ENCODE measurements at places on chromosomes 7 and 10.

DNA sequence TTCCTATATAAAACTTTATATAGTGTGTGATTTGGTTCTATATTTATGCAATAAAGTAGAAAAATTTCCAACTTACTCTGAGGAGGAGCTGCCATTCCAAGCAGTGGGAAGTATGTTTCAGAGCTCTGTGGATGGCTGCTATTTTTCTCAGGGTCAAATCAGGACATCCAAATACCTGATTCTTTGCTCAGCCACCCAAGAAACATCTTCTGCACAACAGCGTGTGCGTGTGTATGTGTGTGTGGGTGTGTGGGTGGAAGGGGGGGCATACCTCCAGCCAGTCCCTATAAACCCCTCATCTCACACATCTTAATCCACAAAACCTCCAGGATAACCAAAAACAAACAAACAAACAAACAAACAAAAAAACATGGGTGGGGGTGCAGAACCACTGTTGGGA, 66.3 kb upstream of the EMX2 start:
- DNase-seq, result no peak

DNA sequence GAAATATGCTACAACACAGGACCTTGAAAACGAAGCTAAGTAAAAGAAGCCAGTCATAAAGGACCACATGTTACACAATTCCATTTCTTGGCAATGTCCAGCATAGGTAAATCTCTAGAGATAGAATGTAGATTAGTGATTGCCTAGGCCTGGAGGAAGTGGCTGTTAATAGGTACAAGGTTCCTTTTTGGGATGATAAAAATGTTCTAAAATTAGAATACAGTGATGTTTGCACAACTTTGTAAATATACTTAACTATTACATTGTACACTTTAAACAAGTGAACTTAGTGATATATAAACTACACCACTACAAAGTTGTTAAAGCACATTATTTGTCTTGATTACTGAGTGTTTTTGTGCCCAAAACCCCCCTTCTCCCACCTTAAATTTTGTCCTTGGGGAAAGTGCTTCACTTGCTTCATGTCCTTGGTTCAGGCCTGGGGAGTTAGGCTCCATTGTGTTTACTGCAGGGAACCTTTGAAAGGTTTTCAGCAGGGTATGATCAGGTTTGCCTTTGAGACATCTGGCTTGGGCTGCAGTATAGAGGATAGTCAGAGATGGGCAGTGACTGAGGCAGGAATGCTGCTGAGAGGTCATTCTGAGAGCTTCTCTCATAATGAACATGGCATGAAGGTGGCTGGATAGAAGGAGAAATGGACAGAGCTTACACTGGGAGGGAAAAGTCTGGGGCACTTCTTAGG, 1052.6 kb downstream of the REEP3 start:
- no peak for DNase-seq

- DNase-seq, result no peak
These were observed 49.8 kb downstream of the KLF6 start for GRCh38 chr10:3735175-3735574.

DNA sequence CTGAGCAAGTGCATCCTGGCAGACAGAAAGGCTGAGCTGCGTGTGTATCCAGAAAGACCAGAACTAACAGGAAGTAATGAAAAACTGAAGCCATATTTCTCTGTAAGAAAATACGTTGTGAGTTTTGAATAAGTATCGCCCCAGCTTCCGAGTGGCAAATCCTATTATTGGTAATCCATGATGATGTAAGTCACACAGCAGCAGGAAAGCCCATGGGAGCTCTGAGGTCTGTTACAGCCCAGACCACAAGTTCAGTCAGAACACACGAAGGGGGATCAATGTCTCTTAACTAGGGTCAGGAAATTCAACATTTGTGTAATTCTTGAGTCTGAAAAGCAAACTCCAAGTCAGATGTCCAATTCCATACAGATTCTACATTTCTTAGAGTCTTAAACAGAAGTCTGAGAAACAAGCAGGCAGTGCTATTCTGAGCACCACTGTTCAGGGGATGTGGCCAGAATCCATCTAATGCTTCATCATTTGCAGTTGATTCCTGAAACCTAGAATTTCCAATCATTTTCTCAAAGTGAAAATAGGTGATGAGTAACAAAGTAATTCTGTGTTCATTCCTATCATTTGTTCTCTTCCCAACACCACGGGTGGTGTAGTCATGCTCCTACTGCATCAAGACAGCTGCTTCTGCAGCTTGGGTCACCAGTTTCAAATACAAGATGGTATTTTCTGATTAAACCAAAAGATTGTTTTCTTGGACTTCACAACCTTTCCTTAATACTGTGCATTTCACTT, at the start of gene LRIT2:
LRIT2 (minus strand) TSS at position 118 of the 747 bp plus-strand sequence; CDS start at position 94, 24 bp downstream.
- no peak for DNase-seq

- no peak for DNase-seq
These were observed 168.3 kb downstream of the GRID1 start for GRCh38 chr10:86198271-86198670.

GRCh38 chr7:110569486-110570205, 521.3 kb upstream of the LRRN3 start:
- no peak for DNase-seq

GRCh38 chr7:158362912-158363905, 224.4 kb downstream of the PTPRN2 start:
- no peak for DNase-seq

GRCh38 chr10:72746426-72747363, 54.8 kb downstream of the MCU start:
- no peak for DNase-seq

- no peak for DNase-seq
These were observed 695.5 kb downstream of the GRM8 start for GRCh38 chr7:126557271-126557670.

GRCh38 chr10:119784340-119785067, 58.7 kb downstream of the INPP5F start:
- DNase-seq, result no peak

DNA sequence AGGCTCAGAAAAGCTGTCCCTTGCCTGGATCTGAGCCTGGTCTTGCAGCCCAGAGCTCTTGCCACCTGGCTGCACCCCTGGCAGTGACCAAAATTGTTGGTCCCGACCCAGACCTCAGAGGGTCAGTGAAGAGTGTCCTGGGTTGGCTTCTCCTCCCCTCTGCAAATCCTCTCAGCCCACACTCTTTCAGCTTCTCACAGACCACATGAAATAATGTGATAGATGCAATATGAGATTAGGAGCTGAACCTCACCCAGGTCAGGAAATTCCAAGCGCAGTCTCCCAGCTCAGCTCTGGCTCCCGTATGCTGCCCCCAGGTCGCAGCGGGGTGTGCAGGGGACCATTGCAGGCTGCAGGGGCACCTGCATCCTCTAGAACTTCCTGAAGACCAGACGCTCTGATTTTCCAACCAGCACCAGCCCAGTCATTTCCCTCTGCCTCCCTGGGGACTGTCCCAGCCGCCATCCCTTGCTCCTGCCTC, 19.6 kb upstream of the RET start:
- DNase-seq, result no peak

GRCh38 chr7:7321681-7322080, 139.3 kb downstream of the C1GALT1 start:
- DNase-seq, result no peak

DNA sequence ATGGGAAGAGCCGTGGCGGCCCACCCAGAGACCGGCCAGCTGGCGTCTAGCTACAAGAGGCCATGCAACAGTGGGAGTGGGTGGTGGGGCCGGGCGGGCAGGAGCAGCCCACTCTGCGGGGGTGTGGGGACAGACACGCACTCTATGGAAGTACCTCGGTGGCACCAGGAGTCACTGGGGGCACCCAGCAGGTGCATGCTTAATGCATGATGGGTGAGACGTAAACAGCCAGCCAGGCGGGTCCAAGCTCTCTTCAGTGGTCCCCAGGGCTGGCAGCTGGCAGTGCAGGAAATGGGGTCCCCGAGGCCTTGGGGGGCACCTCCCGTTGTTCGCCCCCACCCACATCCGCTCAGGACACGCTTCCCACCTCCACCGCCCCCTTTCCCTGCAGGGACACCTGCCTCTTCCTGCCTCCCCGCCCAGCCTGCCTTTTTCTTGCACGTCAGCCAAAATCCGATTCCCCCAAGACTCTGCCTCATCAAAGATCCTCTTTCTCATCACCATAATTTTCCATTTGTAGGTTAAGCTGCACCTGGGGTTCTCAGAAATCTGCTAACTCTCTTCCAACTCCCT, 22.6 kb upstream of the PSMG3 start:
- DNase-seq, result no peak

DNA sequence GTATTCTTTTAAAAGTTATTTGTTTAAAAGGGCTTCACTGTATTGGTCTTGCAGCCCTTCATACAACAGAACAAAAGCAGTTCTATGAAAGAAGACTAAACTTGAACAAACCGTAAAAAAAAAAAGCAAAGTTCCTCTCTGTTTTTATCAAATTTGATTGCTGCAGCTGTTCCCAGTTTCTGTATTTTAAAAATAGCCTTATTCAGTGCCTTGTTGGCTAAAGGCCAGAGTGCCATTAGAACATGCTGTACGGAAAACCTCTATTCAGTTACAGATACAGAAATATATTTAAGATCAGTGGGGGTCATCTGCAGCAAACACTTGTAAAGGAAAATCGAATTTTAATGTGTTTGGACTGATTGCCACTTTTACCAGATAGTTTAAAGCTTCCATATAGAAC, 207.8 kb upstream of the ETV1 start:
- no peak for DNase-seq

- no peak for DNase-seq
These were observed 484 bp upstream of the MSRB2 start for GRCh38 chr10:23094786-23095403.

GRCh38 chr7:134022286-134022911, 104.7 kb upstream of the LRGUK start:
- no peak for DNase-seq

- DNase-seq, result no peak
These were observed 14.5 kb downstream of the PPP1R9A start for GRCh38 chr7:94921911-94922310.

DNA sequence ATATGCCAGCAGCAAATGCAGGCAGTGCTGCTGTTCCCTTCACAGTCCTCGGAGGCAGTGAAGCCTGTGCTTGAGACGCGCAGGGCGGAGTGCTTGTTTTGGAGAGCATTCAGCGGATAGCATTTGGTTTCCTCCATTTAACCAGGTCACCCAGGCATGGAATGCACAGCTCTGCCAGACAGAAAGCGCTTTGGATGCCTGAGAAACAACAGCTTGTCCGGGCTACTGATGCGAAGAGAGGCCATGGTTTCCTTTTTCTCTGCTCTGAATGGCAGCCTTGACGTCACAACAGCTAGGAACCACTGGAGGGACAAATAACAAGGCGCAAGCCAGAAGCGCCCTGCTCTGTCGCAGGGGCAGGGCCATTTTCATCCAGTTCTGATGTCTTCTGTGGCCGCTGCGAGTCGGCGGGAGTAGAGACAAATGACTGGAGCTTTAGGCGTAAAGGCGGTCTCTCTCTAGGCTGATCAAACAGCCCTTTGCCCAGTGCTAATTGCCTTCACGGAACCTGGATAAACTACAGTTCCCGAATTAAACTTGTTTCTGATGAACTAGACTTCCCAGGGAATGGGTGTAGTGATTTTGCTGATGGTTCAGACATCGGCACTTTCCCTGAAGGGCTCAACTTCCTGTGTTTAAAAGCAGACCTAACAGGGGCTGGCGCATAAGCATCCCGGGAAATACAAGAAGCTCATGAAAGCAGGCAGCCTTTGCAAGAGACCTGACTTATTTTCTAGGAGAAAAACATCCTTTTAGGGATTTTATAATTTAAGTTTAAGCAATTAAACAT, 187.6 kb upstream of the KLF14 start:
- no peak for DNase-seq

DNA sequence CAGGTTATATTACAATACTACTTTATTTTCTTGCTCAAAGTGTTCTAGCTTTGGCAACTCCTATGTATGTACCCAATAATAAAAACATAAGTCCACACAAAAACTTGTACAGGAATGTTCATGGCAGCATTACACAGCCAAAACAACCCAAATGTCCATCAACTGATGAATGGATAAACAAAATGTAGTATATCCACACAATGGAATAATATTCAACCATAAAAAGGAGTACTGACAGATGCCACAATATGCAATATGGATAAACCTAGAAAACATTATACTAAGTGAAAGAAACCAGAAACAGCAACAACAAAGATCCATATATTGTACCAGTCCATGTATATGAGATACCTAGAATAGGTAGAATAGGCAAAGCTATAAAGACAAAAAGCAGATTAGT, 21.0 kb downstream of the PPA1 start:
- DNase-seq, result no peak

DNA sequence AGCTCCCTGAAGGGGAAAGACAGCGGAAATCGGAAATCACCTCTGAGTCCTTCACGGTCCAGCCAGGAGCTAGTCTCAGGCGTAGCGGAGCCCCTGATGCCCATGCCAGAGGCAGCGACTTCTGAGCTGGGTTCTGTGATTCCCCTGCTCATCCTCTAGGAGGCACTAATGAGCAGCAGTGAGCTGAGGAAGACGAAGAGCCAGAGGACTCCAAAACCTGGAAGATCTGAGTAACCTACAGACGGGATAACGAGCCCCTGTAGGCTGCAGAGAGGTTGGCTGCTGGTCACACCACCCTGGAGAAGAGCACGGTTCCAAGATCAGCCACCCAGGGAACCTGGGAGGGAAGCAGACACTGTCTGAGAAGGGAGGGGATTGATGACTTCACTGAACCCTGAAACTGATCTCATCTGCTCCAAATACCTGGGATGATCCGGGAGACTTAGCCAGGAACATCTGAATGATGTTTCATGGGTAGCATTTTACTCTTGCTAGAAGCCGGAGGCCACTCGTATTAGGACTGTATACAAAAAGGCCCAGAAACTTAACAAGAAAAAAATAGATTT, 304.1 kb downstream of the PAXIP1 start:
- no peak for DNase-seq

- no peak for DNase-seq
These were observed 1.1 kb downstream of the REEP3 start for GRCh38 chr10:63522277-63522687.

Data from HCT116 (cell line).